Endothelial cell of umbilical vein (primary cell): ENCODE measurements at places on chromosomes 5 and 9. TPM values are rescaled to one million over a fixed set of nuclear protein-coding genes. Genes with fewer than 3 reads are reported as not detected.

The OR13C2 gene
- polyA plus RNA-seq: not detected in 2 replicates

DNA sequence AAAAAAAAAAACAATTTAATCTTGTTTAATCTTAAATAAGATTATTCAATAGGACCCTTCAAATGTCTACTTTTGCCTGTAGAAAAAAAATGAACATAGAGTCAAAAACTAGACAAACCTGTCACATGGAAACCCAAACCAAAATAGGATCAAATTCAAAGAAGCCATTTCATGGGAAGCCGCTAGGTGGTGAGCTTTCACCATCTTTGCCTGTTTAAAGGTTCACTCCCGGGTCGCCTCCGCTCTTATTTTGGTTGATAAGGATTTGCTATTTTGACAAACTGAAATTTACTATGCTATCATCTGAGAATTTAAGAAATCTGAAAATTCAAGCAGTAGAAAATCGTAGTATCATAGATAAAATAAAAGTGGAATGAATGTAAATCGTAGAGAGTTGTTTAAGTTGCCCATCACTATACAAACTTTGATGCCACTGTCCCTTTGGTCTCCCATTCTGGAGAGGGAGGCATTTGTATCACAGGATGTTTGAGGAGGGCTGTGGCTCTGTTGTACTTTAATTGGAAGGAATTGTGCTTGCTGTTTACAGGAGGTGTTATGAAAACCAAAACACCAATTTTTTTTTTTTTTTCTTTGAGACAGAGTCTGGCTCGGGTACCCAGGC is 43.5 kb upstream of the DNAH5 start:
- DNase-seq: peak; percentile 64

DNA sequence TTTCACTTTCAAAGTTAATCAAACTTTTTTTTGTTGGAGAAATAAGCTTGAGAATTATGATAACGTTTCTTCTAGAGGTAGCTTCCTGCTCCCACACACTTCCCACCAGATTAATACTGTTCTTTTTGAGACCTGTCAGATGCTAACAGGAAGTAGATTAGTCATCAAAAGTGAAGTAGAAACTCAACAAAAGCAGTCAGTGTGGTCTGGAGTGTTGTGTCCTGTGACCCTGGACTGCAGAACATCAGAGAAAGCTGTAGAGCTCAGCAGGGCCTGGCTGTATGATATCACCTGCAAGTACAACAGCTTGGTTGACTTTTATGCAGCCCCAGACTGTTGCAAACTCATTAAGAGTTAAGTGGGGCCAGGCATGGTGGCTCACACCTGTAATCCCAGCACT is 495.7 kb upstream of the CYLC2 start:
- DNase-seq: no peak

GRCh38 chr9:4746278-4747030 is 5.5 kb upstream of the AK3 start:
- DNase-seq: no peak

The ZNF454 gene
- 0.08 and 0.14 TPM in 2 replicates for polyA plus RNA-seq

The HABP4 gene
- 3.0 and 4.6 TPM in 2 replicates for polyA plus RNA-seq
